Amniotic epithelial cell (primary cell): ENCODE measurements at places on chromosomes 2 and 18.

DNA sequence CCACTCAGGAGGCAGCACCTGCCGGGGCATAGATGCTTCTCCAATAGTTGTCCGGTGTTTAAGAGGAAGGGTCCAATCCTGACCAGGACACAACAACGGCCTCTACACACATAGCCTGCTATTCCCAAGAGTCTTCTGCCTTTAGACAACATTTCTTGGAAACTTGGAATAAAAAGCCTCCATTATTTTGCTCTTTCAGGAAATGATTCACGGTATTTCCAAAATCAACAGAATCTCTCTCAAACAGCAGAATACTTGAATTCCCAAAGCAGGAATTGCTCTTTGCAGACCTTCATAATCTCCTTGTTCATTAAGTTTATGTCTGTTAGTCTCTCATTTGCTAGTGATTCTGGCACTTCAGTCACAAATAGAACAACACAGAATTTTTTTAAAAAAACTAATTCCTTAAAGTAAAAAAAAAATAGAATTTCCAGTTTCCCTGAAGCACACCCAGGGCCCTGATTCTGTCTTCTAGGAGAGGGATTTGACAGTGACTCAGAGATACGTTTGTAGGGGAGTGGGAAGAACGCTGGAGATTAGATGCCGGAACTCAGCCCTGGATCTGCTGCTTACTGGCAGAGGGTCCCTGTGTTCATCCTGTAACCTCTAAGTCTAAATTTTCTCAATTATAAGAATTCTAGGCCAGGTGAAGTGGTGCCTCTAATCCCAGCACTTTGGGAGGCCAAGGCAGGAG lies 74.7 kb downstream of the NAB1 start:
- DNase-seq, result peak; percentile 9

GRCh38 chr2:177326591-177326990 lies 62.1 kb upstream of the NFE2L2 start:
- DNase-seq, result no peak

- no peak for DNase-seq
Observed at GRCh38 chr2:100831831-100832230, 11.9 kb downstream of the NPAS2 start.

DNA sequence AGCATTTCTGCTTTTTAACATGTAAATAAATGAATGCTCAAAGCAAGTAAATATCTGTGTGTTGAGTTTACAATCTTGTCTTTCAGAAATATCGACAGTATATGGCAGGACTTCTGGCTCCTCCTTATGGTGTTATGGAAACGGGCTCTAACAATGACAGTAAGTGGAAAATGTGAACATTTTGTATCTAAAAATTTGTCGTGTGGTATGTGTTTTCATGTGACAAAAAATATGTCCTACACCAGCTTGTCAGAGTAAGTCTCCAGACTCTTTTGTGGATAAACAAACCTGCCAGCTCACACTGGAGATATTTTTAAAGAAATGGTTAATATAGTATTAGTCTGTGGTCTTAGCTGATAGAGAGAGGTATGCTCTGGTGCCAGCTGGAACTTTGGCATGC lies 157.9 kb upstream of the MAP3K20 start:
- DNase-seq, result no peak

GRCh38 chr2:7031547-7032245 lies 114.5 kb downstream of the RNF144A start:
- peak; percentile 76 for DNase-seq

DNA sequence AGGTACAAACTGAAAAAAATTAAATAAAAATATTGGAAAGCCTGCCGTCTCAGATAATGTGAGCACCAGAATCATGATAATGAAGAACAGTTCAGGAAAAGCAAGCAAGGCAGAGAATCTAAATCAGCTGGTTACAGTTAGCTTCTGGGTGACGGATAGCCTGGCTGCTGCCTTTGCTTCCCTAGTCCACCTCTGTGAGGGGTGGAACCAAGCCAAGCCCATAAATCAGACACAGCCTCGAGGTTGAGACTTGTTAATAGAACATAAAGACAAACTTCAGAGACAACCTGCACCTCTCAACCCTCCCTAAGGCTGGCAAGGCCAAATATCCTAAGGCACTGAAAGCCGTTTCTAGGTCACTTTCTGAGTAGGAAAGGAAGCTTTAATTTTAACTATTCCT lies 334.7 kb upstream of the SLC39A10 start:
- peak; percentile 50 for DNase-seq

DNA sequence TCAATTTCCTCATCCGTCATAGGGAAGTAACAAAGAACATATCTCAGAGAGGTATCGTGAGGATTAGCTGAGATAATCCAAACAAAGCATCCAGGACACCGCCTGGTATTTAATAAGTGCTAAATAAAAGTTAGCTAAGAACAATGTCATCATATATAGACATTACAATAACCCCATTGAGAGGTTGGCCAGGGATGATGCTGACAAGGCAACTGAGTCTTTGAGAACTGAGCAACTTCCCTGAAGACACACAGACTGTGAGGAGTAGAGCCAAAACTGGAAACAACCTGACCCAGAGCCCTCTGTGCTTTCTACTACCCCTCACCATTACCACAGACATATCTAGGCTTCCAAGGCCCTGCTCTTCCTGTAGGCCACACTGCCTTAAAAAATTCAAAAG lies 1.6 kb upstream of the DCTN1 start:
- DNase-seq, result no peak

DNA sequence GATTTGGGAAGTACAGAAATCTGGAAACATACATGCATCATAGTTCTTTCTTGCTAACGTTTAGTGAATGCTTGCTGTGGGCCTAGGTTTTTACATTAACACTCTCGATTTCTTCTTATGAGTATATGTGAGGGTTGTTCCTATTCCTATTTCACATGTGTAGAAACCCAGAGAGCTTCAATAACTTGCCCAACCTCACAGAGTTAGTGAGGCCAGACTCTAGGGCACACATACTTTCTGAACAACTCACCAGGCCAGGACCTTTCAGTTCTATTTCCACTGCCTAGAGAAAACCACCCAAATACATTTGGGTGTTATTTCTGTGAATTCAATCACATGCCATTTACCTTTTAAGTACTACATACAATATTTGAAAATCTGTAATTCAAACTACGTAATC lies 8.2 kb upstream of the KCTD1 start:
- no peak for DNase-seq

DNA sequence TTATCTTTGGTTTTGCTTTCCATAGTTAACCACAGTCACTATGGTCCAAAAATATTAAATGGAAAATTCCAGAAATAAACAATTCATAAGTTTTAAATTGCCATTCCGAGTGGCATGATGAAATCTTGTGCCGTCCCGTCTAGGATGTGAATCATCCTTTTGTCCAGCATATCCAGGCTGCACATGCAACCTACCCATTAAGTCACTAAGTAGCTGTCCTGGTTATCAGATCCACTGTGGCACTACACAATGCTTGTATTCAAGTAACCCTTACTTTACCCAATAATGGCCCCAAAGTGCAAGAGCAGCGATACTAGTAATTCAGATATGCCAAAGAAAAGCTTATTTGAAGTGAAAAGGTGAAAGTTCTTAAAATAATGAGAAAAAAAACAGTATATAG lies 10.7 kb downstream of the USP34 start:
- peak; percentile 83 for DNase-seq

DNA sequence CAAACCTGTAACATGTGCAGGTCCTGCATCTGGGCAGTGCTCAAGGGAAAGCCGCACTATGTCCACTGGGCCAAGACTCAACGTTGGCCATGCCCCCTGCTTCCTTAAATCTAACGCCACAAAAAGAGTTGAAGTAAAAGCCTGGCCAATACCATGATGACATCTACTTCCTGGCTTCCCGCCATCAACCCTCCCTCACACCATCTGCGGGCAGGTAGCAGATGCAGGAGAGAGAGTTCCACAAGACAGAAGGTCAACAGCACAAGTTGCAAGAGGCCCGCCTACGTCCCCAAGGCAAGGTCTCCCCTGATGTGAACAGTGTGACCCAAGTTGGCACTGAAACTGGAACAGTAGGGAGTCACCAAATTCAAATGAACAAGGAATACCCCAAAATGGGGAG lies 48.4 kb downstream of the ABCG8 start:
- no peak for DNase-seq

GRCh38 chr2:222017252-222017850 lies 281.4 kb downstream of the PAX3 start:
- no peak for DNase-seq

- DNase-seq, result no peak
Observed at GRCh38 chr2:31136732-31137131, 1.5 kb downstream of the GALNT14 start.

DNA sequence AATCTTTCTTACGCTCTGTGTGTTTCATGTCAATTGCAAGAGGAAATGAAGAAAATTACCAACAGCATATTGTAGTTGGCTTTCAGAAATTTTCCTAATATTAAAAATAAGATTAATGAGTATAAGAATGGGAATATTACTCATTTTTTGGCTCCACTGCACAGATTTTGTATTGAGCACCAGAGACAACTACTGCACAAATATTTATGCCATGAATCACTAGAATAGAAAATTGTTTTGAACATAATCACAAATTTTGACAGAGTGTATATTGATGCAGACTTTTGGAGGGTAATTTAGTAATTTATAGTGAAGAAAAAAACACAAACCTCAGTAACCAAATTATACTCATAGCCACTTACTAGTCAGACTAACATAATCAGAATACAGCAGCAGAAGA lies 118.3 kb downstream of the DOK6 start:
- DNase-seq, result no peak

DNA sequence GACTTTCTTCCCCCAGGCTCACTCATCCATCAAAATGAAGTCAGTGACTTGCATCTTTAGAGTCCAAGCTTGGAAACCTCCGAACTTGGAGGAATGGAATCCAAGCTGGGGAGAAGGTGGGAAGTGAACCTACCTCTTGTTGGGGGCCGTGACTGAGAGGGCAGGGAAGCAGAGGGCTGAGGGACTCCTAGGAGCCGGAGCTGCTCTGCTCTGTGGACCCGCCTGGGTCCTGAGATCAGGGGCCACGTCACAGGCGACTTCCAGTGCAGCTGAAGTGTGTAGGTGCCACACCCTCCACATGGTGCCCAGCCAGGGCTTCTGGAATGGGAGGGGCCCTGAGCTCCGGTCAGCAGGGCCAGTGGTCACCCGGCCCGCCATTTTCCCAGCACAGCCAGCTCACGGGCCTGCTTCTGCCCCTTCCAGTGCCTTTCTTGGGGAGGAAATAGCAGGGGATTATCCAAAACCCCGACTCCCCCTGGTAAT lies 63.4 kb upstream of the OTOS start:
- DNase-seq, result no peak

DNA sequence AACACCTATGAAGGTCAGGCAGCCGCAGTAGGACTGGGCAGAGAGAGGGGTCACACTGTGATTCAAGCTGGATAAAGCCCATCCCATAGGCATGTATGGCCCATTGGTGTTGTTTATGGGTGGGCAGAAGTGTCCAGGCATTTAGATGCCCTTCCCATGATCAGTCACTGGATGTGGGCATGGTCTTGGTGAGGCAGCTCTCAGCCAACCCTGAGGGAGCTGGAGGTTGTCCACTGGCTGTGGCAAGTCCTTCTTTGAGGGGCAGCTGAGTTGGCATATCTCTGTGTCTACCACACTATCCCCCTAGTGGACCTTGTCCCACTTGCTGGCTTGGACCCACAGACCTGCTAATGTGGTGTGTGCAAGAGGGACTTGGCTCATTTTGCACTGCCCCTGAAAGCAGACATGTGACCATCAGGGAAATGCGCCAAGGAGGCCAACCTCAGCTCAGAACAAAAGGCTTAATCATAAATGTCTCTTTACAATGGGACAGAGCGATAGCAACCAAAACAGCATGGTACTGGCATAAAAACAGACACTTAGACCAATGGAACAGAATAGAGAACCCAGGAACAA lies 82.0 kb downstream of the TMEM17 start:
- no peak for DNase-seq

GRCh38 chr2:100140582-100140981 lies 1.8 kb downstream of the AFF3 start:
- DNase-seq, result no peak

DNA sequence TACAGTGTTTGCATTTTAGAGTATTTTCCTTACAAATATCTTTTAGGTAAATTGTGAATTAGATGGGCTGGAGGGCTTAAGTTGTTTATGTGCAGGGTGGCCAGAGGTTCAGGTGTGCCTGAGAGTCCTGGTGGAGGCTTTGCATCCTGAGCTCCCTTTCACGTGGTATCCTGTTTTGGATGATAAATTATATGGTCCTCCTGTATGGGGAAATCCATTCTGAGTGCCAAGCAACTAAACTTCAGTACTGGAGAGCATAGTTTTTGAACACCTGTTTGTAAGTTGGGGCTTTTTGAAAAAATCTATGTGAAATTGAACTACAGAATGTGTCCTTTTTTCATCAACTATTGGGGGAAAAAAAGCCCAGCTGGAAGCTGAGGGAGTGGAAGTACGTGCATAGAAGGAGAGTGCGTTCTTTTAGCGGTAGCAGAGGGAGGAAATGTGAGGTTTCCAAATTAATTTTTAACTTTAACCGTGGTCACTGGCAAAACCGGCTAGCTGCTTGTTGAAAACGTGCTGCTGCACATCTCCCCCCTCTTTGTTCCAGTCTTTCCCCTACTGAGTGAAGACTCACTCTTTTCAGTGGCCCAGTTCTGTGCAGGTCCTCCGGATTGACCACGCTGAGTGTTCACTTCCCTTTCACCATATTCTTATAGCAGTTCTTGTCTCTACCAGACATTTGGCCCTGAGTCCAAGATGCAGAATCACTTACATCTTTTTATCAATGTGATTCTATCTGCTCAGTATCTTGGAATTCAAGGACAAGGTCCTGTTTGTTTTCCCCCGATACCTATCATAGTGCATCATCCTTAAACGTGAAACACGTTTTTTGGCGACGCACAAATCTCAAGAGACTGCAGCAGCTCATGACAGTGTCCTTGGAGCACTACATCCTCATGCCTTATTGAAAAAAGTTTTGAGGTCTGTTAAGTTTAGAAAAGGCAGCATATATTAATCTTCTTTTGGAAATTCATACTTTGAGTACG lies 15.3 kb downstream of the CNOT11 start:
- DNase-seq, result no peak

GRCh38 chr2:176766005-176766404 lies 446.6 kb upstream of the HNRNPA3 start:
- DNase-seq, result no peak

DNA sequence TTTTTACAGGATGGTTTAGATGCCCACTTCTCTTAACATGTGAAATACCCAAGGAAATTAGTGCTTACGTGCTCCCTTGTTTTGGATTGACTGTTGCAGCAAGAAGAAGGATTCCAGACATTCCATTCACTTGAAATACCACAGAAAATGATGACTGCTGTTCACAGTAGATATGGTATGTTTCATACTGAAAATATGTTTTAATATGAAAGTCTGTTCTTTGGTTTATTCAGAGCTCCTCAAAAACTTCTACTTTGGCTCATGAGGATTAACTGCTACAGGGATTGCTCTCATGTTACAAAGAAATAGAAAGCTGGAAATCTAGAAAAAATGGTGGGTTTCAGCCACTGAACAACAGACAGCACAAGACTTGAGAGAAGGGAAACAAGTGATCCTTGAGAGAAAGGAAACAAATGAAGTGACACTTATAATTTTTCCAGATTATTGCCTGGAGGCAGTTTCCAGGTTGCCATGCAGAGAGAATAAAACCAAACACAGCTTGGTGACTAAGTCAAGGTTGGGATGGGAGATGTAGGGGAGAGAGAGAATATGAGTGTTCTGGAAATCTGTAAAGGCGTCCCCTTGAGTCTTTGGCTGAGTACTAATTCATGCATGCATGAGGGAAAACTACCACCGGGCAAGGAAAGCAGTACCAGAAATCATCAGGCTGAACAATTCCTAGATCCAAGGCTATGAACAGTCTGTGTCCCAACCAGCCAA lies 348.1 kb downstream of the CLIP4 start:
- peak; percentile 94 for DNase-seq

- DNase-seq, result no peak
Observed at GRCh38 chr2:172072706-172073105, 12.6 kb upstream of the DLX1 start.
